Testis (tissue), 5 donors: ENCODE measurements at places on chromosomes 13 and 19.

DNA sequence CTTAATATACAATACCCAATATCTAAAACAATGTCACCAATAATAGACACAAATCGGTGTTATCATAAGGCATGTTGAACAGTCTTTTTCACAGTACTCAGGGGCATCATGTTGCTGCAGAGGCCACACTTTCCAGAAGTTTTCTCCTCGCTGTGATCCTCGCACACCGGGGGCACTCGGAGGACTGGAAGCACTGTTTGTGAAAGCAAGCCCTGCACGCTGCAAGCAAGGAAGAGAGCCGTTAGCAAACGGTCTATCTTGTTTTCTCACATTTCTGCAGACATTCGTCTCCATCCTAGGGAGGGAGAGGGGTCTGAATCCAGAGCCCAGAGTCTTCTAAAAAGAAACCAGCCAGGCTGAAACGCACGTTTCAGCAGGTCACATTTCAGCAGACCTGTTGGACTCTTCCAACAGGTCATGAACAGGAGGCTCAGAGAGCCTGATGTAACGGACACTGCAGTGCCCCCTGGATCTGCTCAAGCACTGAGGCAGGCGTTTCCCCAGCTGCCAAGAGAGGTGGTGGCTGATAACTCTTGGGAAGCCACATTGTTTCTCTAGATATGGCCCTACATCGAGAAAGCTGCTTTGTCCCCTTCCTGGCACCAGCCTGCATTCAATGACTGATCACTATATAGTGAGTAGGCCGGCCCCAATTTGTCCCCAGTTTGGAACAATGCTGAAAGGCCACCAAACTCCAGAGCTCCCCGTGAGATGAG is 43.6 kb downstream of the RUBCNL start:
- DNase-seq: no peak

- peak; percentile 28 for DNase-seq
These were observed 42.6 kb downstream of the CYP4F22 start for GRCh38 chr19:15550929-15551292.

GRCh38 chr13:111046590-111047141 is 68.4 kb upstream of the ARHGEF7 start:
- no peak for DNase-seq

GRCh38 chr13:24184265-24184841 is 23.8 kb downstream of the SPATA13 start:
- DNase-seq: no peak

DNA sequence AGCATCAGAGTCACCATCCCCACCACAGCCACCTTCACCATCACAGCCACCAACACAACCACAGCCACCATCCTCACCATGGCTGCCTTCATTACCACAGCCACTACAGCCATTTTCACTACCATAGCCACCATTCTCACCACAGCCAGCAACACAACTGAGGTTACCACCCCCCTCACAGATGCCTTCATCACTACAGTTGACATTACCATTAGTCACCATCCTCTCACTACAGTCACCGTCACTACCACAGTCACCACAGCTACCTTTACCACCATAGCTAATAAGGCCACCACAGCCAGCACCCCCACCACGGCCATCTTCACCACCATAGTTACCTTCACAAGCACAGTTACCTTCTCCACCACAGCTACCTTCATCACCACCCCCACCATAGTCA is 269.6 kb downstream of the DNAJC15 start:
- no peak for DNase-seq

- no peak for DNase-seq
These were observed 4.3 kb downstream of the MYH14 start for GRCh38 chr19:50207730-50208129.

DNA sequence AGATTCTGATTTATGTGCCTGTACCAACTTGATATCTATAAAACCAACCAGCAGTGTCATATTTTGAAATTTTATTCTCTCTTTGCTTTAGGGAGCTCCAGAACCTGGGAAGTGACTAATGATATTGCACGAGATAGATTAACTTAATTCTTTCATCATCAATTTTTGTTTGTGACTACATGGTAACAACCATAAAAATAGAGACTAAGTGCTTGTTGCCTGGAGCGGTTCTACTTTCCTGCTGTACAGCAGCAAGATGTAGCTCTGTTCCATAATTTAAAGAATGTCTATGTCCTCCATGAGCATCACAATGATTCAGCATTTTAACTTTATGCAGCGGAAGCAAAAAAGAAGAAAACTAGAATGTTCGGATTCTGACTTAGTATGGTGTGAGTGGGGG is 275.6 kb downstream of the KLF5 start:
- no peak for DNase-seq

- no peak for DNase-seq
These were observed 151.3 kb downstream of the CYSLTR2 start for GRCh38 chr13:48804821-48805601.
